ENCODE measurements at places on chromosomes 4 and X.

- DNase-seq, result no peak
Measured at GRCh38 chr4:93633721-93634120, 194.8 kb upstream of the ATOH1 start.

GRCh38 chr4:78288327-78288726, 231.2 kb downstream of the FRAS1 start:
- no peak for DNase-seq

GRCh38 chrX:55451141-55451540, 786 bp upstream of the MAGEH1 start:
- no peak for DNase-seq

DNA sequence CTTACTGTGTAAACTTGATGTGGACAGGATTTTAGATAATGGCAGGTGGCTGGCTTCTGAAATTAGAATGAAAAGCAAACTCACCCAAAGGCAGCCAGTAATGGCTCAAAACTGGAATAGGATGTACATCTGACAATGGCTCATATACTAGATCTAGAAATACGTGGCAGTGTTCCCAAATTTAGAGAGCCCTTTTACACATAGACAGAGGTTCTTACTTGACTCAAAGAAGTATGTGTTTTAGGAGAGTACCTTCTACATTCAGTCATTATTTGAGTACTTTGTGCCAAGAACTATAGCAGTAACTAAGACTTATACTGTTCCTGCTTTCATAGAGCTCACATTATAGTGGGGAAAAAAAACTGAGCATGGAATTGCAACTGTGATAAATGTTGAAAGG, 48.0 kb downstream of the UBE2K start:
- no peak for DNase-seq
